Left renal cortex interstitium (tissue), 4 donors: ENCODE measurements at places on chromosomes 13 and 19. TPM values are rescaled to one million over a fixed set of nuclear protein-coding genes. Genes with fewer than 3 reads are reported as not detected.

GRCh38 chr13:84528408-84529070 is 646.3 kb upstream of the SLITRK1 start:
- DNase-seq = no peak

DNA sequence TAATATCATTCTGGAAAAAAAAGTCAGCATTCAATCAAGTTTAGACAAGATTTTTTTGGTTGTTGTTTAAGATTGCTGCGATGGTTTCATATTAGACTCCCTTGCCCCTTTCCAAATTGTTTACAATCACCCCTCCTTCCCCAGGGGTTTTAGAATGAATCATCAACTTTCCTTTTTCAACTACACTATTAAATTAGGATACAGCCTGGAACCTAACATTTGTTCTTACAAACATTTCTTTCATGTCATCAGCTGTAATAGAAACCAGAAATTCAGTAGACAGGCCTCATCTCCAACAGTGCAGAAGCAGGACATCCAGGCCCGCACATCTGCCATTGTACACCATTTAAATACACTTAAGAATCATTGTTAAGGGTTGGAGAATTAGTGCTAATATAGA is 44.4 kb upstream of the WDFY2 start:
- DNase-seq = no peak

DNA sequence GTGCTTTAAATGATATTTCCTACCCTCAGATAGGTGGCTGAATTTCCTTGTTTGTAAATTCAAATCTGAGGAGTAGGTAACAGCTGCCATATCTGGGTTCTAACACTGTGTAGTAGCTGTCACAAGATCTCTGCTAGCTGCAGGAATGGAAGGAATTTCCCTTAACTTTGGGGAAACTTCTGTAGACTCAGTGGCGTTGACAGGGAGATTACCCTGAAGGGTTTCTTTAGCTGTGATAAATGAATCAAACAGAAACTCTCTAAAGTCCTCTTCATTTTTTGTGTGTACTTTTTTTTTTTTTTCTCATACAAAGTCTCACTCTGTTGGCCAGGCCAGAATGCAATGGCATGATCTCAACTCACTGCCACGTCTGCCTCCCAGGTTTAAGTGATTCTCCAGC is 5.3 kb upstream of the EPSTI1 start:
- DNase-seq = no peak

DNA sequence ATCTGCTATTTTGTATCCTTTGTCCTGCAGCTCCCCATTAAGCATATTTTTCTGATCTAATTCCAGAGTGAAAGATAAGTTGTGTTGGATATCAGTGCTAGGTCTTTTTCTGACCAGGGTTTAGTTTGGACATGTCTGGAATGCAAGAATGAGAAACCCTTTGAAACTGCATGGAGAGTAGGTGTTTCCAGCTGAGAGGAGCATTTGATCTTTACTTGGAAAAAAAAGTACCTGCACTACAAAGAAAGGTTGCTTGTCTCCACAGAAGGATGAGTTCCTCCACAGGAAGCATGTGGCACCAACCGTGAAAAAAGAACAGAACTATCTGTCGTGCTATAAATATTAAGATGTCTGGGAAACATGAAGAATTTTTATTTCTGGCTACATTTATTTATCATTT is 36.6 kb upstream of the MED4 start:
- no peak for DNase-seq

DNA sequence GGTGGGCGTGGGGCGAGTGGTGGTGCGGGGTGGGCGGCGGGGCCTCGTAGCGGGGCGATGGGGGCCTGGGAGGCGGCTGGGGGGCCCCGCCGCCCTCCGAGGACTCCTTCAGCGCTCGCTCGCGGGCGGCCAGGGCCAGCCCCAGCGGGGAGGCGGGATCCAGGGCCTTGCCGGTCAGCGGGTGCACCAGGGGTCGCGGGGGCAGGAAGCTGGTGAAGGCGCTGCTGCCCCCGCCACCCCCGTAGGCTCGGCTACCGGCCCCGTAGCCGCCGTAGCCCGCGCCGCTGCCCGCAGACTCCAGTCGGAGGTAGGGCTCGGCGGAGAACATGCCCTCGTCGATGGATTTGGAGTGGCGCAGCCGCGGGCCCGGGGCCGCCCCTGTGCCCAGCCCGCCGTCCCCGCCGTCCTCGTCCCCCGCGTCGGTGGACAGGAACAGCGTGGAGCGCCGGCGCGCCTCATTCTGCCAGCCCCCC is 18.6 kb downstream of the C19orf81 start:
- DNase-seq = no peak

DNA sequence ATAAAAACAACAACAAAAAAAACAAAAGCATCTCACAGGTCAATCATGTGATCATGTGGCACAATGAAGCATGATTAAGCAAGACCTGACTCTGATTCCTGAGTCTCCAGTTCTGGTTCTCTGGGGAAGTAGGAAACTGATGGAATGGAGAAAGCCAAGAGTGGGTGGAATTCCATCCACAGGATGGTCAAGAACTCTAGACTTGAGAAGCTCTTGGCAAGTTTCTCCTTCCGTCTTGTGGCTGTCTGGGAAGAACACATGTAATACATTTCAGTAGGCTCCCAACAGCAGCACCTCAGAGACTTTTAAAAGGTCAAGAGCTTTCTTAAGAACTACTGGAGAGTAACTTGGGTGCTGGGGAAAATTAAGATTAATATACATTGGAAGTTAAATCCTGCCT is 78.6 kb upstream of the TSHZ3 start:
- DNase-seq = no peak

DNA sequence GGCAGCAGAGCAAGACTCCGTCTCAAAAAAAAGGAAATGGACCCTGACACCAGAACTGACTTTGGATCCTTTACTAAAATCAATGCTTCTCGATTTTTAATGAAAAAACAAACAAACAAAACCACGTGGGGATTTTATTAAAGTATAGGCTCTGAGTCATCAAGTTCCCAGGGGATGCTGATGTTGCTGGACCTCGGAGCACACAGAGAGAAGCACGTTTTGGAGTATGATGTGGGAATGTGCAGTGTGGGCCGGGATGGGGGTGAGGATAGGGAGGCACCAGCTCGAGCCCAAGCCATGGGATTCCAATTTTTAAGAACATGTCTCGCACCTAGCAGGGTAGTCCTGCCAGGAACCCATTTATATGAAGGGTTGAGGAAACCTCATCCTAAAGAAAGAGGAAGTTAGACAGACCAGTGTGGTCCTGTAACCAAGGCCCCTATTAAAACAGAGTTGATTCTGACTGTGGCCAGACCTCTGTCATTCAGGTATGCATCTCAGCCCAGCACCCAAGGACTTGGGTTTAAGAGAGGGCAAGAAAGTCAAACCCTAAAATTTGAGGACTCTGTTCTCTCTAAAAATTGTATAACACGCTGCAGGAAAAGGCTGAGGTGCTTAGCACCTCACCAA is 6.4 kb downstream of the FLT1 start:
- DNase-seq = no peak

DNA sequence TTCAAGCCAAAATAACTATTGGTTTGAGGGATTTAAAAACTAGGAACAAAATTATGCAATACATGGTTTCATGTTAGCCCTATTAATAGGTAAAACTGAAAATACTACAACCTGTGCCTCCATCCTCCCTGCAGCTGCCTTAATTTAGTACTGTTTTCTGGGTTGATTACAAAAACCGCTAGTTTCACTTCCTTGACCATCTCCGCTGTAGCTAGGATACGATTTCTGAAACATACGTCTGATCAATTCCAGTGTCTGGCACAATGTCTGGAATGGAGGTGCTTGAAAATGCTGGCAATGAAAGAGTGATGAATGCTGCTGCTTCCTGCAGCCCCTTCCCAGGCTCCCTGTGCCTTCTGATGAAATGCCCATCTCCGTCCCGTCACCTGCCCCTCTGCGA is 273.5 kb downstream of the SHISA2 start:
- DNase-seq = no peak

- DNase-seq = no peak
Observed at GRCh38 chr19:13691569-13692435, 72.5 kb upstream of the MRI1 start.

GRCh38 chr19:18993115-18993514 is 40.2 kb downstream of the SUGP2 start:
- no peak for DNase-seq

GRCh38 chr19:55985254-55985653 is 1.3 kb upstream of the NLRP5 start:
- no peak for DNase-seq

DNA sequence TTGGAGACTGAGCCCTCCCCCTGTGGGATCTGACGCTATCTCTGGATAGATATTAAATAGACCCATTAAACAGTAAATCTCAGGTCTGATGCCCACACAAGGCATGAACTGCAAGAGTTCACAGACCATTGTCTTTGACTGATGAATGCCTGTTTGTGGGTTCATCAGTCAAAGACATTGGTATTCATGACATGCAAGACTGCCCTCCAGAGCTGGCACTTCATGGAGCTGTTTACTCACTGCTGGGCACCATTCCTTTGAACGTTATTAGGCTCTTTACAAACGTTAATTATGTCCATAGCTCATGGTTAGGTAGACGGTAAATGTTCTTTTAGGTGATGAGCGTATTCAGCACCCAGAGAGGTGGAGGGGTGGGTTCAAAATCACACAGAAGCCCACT is 111.8 kb upstream of the PABPC3 start:
- no peak for DNase-seq

- no peak for DNase-seq
Observed at GRCh38 chr13:38418286-38418685, 68.6 kb downstream of the UFM1 start.

- no peak for DNase-seq
Observed at GRCh38 chr13:31227870-31228269, 28.1 kb downstream of the B3GLCT start.

- no peak for DNase-seq
Observed at GRCh38 chr13:110234532-110234931, 72.4 kb downstream of the COL4A1 start.

- peak; percentile 27 for DNase-seq
Observed at GRCh38 chr13:19959141-19959830, 759 bp downstream of the ZMYM2 start.

GRCh38 chr19:49801966-49802661 is 11.0 kb downstream of the FUZ start:
- DNase-seq = no peak

- DNase-seq = no peak
Observed at GRCh38 chr13:113058988-113059850, 46.4 kb upstream of the F7 start.

ZNF460 gene
- polyA plus RNA-seq = 1.4 TPM

NTN5 gene
- polyA plus RNA-seq = 1.3 TPM

CACNG7 gene
- 0.99 TPM for polyA plus RNA-seq

LINGO3 gene
- 0.09 TPM for polyA plus RNA-seq

SIGLEC12 gene
- 0.07 TPM for polyA plus RNA-seq

KLC3 gene
- polyA plus RNA-seq = 2.3 TPM

ZNF726 gene
- 18.5 TPM for polyA plus RNA-seq

RFPL4A gene
- not detected for polyA plus RNA-seq

MCEMP1 gene
- 0.21 TPM for polyA plus RNA-seq

N4BP2L1 gene
- polyA plus RNA-seq = 15.1 TPM

TNFRSF19 gene
- polyA plus RNA-seq = 52.6 TPM

SIGLEC14 gene
- polyA plus RNA-seq = not detected

NR1H2 gene
- 44.1 TPM for polyA plus RNA-seq
